ENCODE measurements at places on chromosomes 4 and X.

DNA sequence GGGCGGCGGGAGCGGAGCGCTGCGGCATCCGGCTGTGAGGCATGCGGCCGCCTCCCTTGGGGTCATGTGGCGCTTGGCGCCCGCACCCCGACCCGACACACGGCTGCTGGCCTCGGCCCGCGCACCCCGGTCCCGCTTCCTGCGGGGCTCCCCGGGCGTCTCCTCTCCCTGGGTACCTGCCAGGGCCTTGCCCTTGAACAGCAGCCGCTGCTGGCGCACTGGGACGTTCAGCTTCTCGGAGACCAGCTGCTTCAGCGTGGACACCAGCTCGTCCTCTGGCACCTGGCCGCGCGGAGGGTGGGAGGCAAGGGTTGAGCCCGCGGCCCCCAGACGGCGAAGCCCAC, 391 bp downstream of the UBL4A start:
- DNase-seq = no peak

DNA sequence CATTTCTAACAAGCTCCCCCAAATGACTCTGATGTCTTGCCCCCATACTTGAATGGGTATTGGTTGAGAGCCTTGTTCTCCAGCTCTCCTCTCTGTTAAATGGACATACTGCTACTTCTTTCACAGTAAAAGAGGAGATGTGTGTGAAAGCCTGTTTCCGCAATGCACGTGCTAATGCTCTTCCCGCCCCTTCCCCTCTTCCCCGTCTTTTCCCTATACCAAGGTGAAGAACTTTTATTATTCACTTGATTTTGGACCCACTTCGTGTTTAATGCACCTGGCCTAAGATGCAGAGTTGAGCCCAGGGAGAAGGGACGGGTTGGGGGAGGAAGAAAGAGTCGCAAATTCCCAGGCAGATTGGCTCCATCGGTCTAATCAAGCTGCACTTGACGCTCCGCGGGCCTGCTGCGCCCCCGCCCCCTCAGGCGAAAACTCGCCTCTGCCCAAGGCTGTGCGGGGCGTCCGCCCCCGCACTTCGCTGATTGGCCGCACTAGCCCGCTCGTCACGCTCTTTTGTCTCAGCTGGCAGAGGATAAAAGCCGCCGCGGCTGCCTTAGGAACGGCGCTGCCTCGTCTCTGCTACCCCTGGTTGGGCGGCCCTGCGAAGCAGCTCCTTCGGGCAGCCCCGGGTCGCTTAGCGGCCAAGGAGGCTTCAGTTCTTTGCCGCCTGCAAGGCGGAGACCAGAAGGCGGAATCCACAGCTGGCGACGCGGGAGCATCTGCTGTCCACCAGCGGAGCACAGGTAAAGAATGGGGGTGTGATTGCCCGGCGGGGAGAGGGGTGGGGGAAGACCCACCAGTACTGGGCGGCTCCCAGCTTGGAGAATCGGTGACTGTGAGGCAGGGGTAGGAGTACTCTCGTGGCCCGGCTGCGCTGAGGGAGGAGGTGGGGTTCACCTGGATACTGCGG, at the start of gene ZCCHC12:
Gene ZCCHC12 (plus strand): TSS at position 562 of the 910 bp plus-strand sequence. CDS start 1,421 bp downstream, outside the sequence.
- no peak for DNase-seq

- DNase-seq = no peak
Measured at GRCh38 chr4:149549911-149550310, 265.7 kb downstream of the IQCM start.

GRCh38 chr4:78652282-78652876, 100.8 kb downstream of the ANXA3 start:
- no peak for DNase-seq

GRCh38 chr4:74293558-74293957, 14.7 kb upstream of the EPGN start:
- no peak for DNase-seq

- DNase-seq = no peak
Measured at GRCh38 chr4:6618386-6619115, 21.9 kb upstream of the MRFAP1 start.

DNA sequence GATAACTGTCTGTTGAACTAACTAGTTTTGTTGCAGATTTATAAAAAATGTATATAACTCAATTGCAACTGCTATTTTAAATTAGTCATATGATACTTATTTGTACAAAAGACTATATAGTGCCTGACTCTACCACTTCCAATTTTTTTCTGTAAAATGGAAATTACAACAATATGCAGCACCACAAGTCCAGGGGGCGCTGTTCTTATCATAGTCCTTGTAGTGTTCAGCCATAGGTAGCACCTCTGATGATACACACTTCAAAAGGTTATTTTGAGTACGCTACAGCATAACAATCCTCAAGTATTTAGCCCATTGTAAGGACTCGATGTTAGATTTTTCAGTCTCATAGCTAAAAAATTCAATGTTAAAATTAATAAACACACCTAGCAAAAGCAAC, 174.9 kb downstream of the CORIN start:
- DNase-seq = no peak

DNA sequence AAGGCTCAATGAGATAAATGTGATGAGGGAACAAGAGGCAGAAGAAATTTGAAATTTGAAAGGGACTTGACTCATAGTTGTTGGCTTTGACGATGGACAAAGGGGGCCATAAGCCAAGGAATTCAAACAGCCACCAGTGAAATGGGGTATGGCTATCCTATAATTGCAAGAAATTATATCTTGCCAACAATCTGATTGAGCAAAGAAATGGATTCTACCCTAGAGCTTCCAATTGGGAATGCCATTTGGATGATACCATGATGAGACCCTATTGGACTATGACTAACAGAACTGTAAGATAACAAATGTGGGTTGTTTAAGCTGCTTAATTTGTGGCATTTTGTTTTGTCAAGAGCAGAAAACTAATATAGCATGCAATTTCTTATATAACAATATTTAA, 270.1 kb upstream of the ARSJ start:
- DNase-seq = no peak

- no peak for DNase-seq
Measured at GRCh38 chr4:172736046-172736445, 432.6 kb upstream of the GALNT7 start.

- no peak for DNase-seq
Measured at GRCh38 chrX:130725519-130725918, 177.5 kb downstream of the ENOX2 start.

- DNase-seq = no peak
Measured at GRCh38 chr4:6340446-6341015, 70.9 kb downstream of the WFS1 start.

DNA sequence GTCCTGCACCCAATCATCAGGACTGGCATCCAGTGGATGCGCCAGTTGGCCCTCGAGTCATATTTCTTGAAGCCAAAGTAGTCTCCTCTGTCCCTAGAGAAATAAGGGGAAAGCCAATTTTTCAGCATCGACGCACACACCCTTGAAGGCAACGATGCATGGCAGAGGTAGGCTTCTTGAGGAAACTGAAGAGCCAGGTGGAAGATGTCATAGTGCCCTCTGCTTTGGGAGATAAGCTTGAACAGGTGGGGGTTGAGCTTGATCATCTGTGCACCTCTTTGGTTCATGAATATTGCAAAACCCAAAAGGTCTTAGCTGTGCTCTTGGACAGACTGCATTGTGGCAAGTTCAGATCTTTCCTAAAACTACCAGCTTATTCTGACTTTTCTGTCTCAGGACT, 34.6 kb upstream of the WDR1 start:
- DNase-seq = no peak

GRCh38 chr4:22595684-22596083, 79.8 kb upstream of the ADGRA3 start:
- DNase-seq = no peak

DNA sequence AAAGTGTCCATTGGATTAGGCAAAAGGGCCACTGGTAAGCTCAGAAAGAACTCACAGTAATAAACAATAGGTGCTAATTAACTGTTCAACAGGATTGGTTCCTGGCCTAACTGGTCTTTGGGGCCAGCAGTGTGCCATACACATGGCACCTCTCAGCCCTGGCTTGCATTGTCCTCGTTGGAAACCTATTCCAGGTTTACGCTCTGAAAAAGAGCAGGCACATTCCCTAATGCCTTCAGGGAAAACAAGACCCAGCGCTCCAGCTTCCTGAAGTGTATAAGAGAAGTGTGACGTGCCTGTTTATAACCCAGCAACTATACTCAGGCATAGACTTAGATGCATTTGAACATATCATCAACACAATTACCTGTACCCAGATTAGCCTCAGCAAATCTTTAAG, 51.9 kb upstream of the RBM47 start:
- DNase-seq = no peak

- no peak for DNase-seq
Measured at GRCh38 chr4:2958446-2958845, 4.8 kb downstream of the NOP14 start.

- DNase-seq = peak; percentile 60
Measured at GRCh38 chr4:99462875-99463464, 27.8 kb upstream of the ADH7 start.

GRCh38 chr4:45302828-45303227, 576.5 kb upstream of the GNPDA2 start:
- no peak for DNase-seq

GRCh38 chr4:159010563-159011260, 92.2 kb upstream of the RAPGEF2 start:
- DNase-seq = no peak
